Sigmoid colon (tissue), 7 donors: ENCODE measurements at places on chromosomes 5 and 9. TPM values are rescaled to one million over a fixed set of nuclear protein-coding genes. Genes with fewer than 3 reads are reported as not detected.

GRCh38 chr5:8683496-8683895 lies 814.5 kb downstream of the MTRR start:
- H3K4me3 ChIP-seq, result no peak overlapping the region
- no peak for DNase-seq
- H3K27me3 ChIP-seq, result no peaks in the 10 kb centered on the region
- no peak overlapping the region for H3K27ac ChIP-seq

- no peaks in the 10 kb centered on the region for H3K27me3 ChIP-seq
- no peak overlapping the region for H3K4me3 ChIP-seq
- peaks cover 15% of the 10 kb centered on the region for H3K4me1 ChIP-seq
- no peak for DNase-seq
- no peak overlapping the region for H3K27ac ChIP-seq
Measured at GRCh38 chr5:138216799-138217198, 3.7 kb upstream of the CDC23 start.

PCDHB6 gene
- 0.71 TPM for total RNA-seq

GRCh38 chr9:27151693-27152404 lies 42.8 kb downstream of the TEK start:
- H3K4me3 ChIP-seq, result no peak overlapping the region
- H3K27me3 ChIP-seq, result no peaks in the 10 kb centered on the region
- H3K4me1 ChIP-seq, result peaks cover 52% of the 10 kb centered on the region
- H3K27ac ChIP-seq, result peak overlapping the region; percentile 68

PTGS1 gene
- total RNA-seq, result 147 TPM

- no peak overlapping the region for H3K27ac ChIP-seq
- DNase-seq, result no peak
- no peak overlapping the region for H3K4me3 ChIP-seq
- peaks cover 37% of the 10 kb centered on the region for H3K36me3 ChIP-seq
Measured at GRCh38 chr5:37111426-37112382, 137.5 kb downstream of the CPLANE1 start.

ACOT12 gene
- total RNA-seq, result not detected

GRCh38 chr5:124823380-124823779 lies 76.9 kb upstream of the ZNF608 start:
- H3K4me3 ChIP-seq, result no peak overlapping the region
- H3K27me3 ChIP-seq, result no peaks in the 10 kb centered on the region
- no peaks in the 10 kb centered on the region for H3K36me3 ChIP-seq
- peaks cover 3% of the 10 kb centered on the region for H3K4me1 ChIP-seq

NMUR2 gene
- total RNA-seq, result not detected

DNA sequence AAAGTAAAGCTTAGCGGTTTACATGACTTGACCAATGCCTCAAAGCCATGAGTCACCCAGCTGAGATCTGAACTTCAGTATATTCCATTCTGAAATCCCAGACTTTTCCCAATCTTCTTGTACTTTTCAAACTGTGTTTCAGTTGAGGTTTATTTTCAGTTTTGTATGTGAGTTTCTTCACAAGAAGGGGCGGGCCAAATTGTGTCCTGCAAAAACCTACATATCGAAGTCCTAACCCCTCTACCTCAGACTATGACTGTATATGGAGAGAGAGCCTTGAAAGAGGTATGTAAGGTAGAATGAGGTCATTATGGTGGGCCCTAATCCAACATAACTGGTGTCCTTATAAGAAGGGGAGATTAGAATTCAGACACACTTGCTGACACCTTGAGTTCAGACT lies 666 bp upstream of the TLR4 start:
- peaks cover 12% of the 10 kb centered on the region for H3K4me1 ChIP-seq
- H3K36me3 ChIP-seq, result no peaks in the 10 kb centered on the region
- DNase-seq, result no peak
- peak overlapping the region; percentile 48 for H3K27ac ChIP-seq

- DNase-seq, result no peak
- no peaks in the 10 kb centered on the region for H3K36me3 ChIP-seq
- H3K4me3 ChIP-seq, result no peak overlapping the region
Measured at GRCh38 chr5:40570408-40571129, 109.1 kb upstream of the PTGER4 start.

SLC6A19 gene
- total RNA-seq, result not detected

DNA sequence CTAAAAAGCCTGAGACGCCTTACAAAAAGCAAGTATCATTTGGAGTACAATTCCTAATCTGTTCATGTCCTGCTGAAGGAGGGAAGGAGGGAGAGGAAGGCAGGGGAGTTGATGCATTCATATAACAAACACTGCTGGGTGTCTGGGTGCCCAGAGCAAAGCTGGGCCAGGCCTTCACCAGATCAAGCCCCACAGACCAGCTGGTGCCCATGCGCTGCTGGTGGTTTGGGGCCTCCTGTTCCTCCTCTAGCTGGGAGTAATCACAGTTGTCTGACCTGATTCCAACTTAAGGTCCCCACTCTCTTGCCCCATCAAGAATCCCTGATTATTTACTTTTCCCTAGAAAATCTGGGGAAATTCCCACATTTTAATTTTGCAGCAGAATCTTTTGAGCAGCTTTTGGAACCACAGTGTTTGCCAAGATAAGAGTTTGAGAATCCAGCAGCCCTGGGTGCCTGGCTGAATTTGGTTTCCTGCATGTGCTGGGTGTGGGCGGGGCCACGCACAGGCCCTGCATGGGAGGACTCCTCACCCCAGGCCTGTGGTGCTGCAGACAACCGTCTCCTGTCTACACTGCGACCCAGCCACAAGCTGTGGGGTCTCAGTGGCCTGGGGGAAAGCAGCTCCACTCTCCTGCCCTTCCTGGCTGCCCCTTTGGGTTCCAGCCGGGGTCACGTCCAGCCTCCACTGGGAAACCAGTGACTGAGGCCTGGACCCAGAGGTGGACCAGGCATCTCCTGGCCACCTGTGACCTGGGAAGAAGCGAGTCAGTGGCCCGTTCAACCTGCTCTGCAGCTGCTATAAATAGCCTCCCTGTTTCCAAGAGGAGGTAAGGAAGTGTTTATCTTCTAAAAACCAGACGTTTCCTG lies 47.5 kb downstream of the NEURL1B start:
- H3K36me3 ChIP-seq, result peaks cover 7% of the 10 kb centered on the region
- DNase-seq, result no peak
- H3K4me3 ChIP-seq, result no peak overlapping the region
- no peaks in the 10 kb centered on the region for H3K27me3 ChIP-seq
- H3K4me1 ChIP-seq, result peaks cover 62% of the 10 kb centered on the region

DNA sequence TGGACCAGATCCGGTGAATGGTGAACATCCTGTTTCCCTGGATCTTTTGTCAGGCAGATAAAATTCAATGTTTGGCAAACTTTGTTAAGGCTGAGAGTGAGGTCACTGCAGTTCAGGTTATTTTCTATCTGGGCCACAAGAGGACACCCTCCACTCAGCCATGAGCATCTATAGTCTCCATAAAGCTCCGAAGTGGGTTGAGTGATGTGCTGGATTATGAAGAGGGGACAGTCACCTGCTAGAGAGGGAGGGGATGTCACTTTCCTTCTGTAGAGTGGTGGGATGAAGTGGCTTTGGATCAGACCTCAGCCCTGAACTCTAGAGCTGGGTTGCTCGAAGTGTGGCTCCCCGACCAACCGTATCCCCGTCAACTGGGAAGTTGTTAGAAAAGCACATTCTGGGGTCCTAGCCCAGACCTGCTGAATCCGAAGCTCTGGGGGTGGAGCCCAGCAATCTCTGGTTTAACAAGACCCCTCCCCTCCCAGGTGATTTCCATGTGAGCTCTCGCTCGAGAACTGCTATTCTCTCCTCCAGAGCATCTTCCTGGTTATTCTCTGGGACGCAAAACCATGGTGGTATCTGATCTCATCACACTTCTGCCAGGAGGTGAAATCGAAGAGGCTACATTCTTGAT lies 31.8 kb upstream of the FGF1 start:
- no peak for DNase-seq
- no peaks in the 10 kb centered on the region for H3K36me3 ChIP-seq
- no peaks in the 10 kb centered on the region for H3K27me3 ChIP-seq
- peaks cover 10% of the 10 kb centered on the region for H3K4me1 ChIP-seq
- H3K4me3 ChIP-seq, result no peak overlapping the region
- H3K27ac ChIP-seq, result peak overlapping the region; percentile 29

GRCh38 chr5:41871852-41872251 lies 1.6 kb upstream of the OXCT1 start:
- no peak overlapping the region for H3K4me3 ChIP-seq
- no peak overlapping the region for H3K27ac ChIP-seq
- DNase-seq, result no peak
- no peaks in the 10 kb centered on the region for H3K36me3 ChIP-seq

- no peak overlapping the region for H3K4me3 ChIP-seq
- H3K27me3 ChIP-seq, result no peaks in the 10 kb centered on the region
- DNase-seq, result no peak
- H3K4me1 ChIP-seq, result no peaks in the 10 kb centered on the region
- H3K36me3 ChIP-seq, result no peaks in the 10 kb centered on the region
- H3K27ac ChIP-seq, result no peak overlapping the region
Measured at GRCh38 chr5:75320371-75320770, 16.6 kb upstream of the HMGCR start.

GRCh38 chr5:79605560-79605959 lies 6.7 kb upstream of the TENT2 start:
- DNase-seq, result no peak
- H3K27ac ChIP-seq, result no peak overlapping the region
- no peaks in the 10 kb centered on the region for H3K4me1 ChIP-seq
- H3K27me3 ChIP-seq, result no peaks in the 10 kb centered on the region
- no peaks in the 10 kb centered on the region for H3K36me3 ChIP-seq

DNA sequence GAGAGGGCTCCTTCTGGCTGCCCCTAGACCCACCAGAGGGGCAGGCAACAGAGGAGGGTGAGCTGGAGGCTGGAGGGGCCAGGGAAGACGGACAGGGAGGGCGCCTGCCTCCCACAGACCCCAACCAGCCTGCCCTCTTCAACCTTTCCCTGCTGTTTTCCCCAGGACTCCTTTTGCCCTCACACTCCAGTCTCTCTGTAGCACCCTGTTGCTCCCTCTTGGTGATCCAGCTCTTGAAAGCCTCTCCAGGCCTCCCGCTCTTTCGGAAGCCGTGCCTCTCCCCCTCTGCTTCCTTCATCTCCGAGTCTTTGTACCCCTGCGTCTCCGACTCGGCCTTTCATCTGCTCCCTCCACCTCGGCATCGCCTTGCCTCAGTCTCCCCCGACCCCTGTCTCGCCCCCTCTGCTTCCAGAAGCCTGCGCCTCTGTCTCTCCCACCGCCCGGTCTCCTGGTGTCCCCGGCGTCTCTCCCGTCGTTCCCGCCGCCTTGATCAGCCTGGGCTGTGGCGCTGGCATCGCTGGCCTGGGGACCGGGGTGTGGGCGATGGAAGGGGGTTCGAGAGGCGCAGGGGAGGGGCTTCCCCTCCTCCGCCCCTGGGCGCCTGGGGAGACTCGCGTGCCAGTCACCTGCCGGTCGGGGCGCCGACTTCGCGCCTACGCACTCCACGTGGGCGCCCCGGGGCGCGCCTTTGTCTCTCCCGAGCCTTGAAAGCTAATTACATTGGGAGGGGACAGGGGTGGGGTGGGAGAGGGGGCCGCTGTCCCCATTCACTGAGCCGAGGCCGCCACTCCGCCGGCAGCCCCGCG lies 5.3 kb upstream of the PRDM12 start:
- no peak overlapping the region for H3K4me3 ChIP-seq
- no peak overlapping the region for H3K27ac ChIP-seq
- H3K36me3 ChIP-seq, result no peaks in the 10 kb centered on the region
- H3K4me1 ChIP-seq, result peaks cover 50% of the 10 kb centered on the region
- DNase-seq, result no peak

DNA sequence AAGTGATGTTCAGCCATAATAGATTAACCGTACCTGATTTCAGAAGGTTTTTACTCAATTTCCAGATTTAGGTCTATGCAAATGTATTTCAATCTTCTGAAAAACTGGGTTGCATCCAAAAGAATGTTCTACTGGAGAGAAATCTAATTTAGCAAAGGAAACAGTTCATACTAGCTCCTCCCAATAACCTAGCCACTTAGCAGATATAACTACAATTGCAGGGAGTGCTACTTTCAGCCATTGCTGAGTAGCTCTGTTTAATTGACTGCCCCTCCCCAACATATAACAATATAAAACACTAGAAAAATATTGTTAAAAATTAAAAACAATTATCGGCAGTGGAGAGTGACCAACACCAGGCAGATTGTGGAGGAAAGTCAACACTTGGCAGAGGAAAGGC lies 7.9 kb upstream of the OSMR start:
- H3K27me3 ChIP-seq, result no peaks in the 10 kb centered on the region
- H3K36me3 ChIP-seq, result no peaks in the 10 kb centered on the region
- no peaks in the 10 kb centered on the region for H3K4me1 ChIP-seq
- H3K27ac ChIP-seq, result no peak overlapping the region
- no peak overlapping the region for H3K4me3 ChIP-seq
- no peak for DNase-seq

GARIN3 gene
- total RNA-seq, result not detected

THBS4 gene
- 55.3 TPM for total RNA-seq

- no peaks in the 10 kb centered on the region for H3K36me3 ChIP-seq
- H3K27ac ChIP-seq, result no peak overlapping the region
- no peak overlapping the region for H3K4me3 ChIP-seq
- H3K27me3 ChIP-seq, result no peaks in the 10 kb centered on the region
- H3K4me1 ChIP-seq, result peaks cover 4% of the 10 kb centered on the region
Measured at GRCh38 chr9:105126226-105126625, 118.2 kb upstream of the SLC44A1 start.

DNA sequence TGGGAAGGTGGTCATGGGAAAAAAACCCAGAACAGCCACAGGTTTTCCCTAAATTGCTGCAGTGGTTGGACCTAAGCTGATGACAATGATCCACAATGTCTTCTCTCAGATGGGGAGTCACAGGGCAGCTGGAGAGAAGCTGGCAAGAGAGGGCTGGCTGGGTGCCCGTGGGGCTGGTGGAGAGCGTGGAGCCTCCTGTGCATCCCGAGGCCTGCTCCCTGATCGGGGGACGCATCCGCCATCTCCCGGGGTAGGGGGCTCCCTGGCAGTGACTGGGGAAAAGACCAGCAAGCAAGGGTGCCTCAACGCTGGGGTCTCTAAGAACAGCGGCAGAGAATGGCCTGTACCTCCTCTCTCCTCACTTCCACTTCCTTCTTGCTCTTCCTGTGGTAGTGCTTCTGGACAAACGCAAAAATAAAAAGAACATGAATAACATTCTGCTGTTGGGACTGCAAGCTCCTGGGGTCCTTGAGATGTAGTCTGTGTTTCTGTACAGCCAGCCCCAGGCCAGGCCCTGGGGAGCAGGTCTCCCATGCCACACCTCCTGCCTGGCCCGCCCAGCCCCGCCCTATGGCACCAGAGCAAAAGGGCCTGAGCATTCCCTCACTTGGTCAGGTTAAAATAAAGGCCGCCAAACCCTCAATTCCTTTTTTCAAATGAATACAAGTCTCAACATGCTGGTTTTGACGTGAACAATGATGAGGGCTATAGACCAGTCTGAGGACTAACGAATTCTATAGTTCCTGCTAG lies 7.0 kb upstream of the MRNIP start:
- peak; percentile 53 for DNase-seq
- H3K27ac ChIP-seq, result no peak overlapping the region
- H3K4me1 ChIP-seq, result no peaks in the 10 kb centered on the region
- H3K4me3 ChIP-seq, result no peak overlapping the region
- H3K36me3 ChIP-seq, result peaks cover 90% of the 10 kb centered on the region
- no peaks in the 10 kb centered on the region for H3K27me3 ChIP-seq

- no peak overlapping the region for H3K27ac ChIP-seq
- no peaks in the 10 kb centered on the region for H3K27me3 ChIP-seq
- DNase-seq, result no peak
- H3K36me3 ChIP-seq, result peaks cover 4% of the 10 kb centered on the region
- no peak overlapping the region for H3K4me3 ChIP-seq
Measured at GRCh38 chr5:109714592-109714991, 24.9 kb downstream of the MAN2A1 start.
